ENCODE measurements at places on chromosomes 7 and 10.
A peak's percentile ranks its signal among the peaks of the same experiment; 100 is the strongest.

- DNase-seq = no peak
Observed at GRCh38 chr10:31687663-31688482, 240.8 kb downstream of the ARHGAP12 start.

DNA sequence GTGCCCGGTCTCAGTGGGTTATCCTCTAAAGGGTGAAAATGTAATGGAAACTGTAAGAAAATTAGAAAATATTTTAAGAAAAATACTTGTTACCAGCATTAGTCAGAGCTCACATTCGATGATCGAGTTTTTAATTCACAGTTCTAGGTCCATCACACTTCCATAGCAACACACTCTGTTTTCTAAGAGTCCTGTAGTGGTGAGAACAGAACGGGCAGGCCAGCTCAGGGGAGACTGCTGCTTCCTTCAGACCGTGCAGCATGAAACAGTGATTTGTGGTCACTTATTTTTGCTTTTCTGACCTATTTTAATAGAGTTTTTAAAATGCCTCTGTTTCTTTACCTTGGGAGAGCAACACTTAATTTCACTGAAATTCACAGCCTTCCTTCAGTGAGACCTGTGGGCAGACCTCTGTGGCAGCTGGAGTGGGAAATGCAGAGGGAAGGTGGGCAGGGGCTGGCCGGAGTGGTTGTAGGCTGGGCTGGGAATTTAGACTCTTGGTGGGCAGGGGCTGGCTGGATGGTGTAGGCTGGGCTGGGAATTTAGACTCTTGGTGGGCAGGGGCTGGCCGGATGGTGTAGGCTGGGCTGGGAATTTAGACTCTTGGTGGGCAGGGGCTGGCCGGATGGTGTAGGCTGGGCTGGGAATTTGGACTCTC is 1.5 kb downstream of the SUN1 start:
- DNase-seq = no peak

DNA sequence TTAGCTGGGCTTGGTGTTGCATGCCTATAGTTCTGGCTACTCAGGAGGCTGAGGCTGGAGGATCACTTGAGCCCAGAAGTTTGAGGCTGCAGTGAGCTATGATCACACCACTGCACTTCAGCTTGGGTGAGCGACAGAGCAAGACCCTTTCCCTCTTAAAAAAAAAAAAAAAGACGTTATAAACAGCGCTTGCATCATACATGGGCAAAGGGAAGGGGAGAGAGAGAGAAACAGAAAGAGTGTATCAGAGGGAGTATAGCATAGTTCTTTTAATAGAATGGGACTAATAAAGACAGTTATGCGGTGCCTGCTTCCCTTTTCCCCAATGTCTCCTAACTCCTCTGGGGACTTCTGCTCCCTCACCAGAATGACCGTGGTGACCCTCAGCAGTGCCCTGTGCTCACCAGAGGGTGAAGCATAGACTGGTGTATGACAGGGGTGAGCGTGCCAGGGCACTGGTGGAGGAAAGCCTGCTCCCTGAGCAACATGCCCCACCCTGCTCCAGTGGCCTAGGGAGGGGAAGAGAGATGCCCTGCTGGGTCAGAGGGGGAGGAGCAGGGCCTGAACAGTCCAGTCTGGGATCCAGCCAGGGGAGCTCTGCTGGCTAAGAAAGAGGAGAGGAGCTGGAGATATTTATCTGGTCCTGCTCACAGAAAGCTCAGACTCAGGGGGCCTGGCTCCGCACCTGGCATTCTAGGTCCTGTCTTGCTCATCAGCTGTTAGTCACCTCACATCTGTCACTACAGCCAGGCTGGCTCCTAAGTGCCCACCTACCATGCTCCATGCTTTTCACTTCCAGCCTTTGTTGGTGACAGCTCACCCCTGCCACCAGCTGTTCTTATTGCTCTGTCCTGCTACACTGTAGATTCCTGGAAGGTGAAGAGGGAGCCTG is 2.2 kb downstream of the PDZD7 start:
- no peak for DNase-seq

DNA sequence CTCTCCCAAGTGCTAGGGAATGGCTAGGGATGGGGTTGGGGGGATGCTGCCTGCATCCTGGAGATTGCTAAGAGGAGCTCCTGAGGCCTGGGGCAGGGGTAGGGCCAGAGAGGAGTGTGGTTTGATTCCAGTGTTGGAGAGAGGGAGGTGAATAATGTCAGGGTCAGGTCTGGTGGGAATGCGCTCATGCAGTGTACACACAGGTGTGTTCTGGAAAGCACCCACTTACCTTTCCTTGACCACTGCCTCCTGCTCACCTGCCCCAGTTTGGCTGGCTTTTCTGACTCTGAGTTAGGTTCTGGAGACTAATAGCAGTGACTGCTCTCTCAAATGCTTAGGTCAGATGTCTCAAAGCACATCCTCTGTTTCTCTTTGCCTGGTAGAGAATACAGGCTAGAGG is 135.4 kb upstream of the BMPER start:
- DNase-seq = no peak

GRCh38 chr7:111820621-111821020 is 258.3 kb upstream of the IMMP2L start:
- no peak for DNase-seq

DNA sequence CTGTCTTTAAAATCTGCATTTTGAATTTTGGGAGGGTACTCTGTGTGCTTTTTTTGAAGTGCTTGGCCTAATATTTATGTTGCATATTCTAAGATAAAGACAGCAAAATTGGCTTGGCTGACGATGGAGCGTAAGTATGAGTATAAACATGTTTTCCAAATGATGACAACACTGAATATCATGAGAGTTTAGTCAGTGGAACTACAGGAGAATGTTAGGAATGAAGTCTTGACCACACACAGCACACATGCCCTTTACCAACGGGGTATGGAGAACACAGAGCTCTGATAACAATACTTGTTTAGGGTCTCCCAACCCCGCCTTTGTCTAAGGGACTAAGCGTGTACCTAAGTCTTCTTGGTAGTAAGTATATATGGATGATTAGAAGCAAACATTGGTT is 253.9 kb upstream of the FZD8 start:
- no peak for DNase-seq

GRCh38 chr7:27239387-27240014 is 3.1 kb upstream of the EVX1 start:
- DNase-seq = no peak

- DNase-seq = no peak
Observed at GRCh38 chr7:148222721-148223120, 367.8 kb upstream of the C7orf33 start.

DNA sequence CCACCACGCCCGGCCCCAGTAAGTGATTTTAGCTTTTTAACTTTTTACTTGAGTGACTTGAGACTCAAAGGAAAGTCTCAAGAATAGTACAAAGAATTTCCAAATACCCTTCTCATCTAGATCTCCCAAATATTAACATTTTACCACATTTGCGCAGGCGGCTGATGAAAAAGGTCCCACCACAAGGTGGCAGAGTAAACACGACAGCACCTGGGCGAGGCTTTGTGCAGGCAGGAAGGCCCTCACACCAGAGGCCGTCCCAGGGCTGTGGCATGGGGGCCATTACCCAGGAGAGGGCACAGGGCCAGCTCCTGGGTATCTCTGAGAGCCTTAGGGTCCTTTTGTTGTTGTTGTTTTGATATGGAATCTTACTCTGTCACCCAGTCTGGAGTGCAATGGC is 50.0 kb upstream of the WIPI2 start:
- no peak for DNase-seq

DNA sequence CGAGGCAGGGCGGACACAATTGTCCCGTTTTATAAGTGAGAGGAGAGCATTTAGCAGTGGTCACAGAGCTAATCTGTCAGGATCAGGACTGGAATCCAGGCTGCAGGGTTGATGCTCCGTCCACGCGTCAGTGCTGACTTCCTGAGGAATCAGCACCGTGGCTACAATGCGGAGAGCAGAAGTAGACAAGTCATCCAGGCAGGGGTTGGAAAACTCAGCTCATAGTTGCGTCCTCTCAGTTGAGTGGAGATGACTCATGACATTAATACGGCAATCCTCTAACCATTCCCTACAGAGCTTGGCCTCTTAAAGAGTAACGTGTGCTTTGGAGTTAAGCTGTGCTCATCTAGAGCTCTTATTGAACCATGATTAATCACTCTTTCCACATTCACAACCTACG is 17.1 kb upstream of the HTR5A start:
- no peak for DNase-seq

DNA sequence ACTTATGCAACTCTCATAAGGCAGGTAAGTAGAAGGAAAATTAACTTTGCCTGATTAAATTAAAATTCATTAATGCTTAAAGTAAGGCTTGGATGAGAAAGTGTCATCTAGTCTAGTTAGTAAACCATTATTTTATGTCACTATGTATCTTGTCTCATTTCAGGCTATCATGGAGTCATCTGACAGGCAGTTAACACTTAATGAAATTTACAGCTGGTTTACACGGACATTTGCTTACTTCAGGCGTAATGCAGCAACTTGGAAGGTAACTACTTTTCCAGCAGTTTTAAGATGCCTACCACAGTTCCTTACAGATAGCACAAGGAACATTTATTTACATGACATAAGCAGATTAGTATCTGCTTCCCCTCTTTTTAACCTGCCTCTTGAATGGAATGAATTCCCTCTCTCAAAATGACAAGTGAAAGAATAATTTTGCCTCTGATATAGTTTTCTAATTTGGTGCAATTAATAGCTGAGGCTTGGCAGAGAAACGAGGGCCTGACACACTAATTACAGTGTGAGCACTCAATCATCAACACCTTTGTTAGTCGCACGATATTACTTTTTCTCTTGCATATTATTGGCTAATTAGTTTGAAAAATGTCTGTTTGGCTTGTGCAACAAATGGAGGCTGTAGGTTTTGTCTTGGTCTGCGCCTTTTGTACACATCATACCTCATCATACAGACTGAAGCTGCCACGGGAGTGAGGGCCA is 245.0 kb downstream of the FOXP2 start:
- no peak for DNase-seq

- no peak for DNase-seq
Observed at GRCh38 chr7:1238931-1239802, 6.5 kb downstream of the UNCX start.

DNA sequence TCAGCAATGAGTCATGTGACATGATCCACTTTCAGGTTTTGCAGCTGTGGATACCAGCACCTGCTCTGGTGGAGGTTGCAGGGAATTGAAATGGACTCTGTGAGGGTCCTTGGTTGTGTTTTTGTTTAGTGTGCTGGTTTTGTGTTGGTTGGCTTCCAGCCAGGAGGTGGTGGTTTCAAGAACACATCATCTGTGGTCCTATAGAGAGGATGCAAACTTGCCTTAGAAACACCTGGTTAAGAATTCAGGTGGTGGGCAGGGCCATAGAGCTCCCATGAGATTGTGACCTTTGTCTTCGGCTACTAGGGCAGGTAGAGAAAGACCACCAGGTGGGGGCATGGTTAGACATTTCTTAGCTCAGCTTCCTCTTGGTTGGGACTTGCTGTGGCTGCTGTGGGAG is 59.2 kb upstream of the CYP2C9 start:
- DNase-seq = no peak

DNA sequence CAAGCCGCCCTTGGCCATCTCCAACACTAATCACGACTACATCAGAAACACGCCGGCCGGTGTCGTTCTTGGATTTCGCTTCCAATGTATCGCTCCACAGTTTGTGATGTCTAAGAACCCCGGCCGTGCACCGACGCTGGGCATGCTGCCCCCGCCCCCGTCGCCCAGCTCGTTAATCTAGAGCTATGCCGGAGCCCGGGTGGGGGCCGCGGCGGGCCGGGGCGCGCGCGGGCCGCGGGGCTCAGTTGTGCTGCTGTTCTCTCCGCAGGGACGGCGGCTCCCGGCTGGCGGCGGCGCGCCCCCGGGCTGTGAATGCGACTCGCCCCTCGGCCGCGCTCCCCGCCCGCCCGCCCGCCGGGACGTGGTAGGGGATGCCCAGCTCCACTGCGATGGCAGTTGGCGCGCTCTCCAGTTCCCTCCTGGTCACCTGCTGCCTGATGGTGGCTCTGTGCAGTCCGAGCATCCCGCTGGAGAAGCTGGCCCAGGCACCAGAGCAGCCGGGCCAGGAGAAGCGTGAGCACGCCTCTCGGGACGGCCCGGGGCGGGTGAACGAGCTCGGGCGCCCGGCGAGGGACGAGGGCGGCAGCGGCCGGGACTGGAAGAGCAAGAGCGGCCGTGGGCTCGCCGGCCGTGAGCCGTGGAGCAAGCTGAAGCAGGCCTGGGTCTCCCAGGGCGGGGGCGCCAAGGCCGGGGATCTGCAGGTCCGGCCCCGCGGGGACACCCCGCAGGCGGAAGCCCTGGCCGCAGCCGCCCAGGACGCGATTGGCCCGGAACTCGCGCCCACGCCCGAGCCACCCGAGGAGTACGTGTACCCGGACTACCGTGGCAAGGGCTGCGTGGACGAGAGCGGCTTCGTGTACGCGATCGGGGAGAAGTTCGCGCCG is 1.9 kb downstream of the VWC2 start:
- DNase-seq = no peak

DNA sequence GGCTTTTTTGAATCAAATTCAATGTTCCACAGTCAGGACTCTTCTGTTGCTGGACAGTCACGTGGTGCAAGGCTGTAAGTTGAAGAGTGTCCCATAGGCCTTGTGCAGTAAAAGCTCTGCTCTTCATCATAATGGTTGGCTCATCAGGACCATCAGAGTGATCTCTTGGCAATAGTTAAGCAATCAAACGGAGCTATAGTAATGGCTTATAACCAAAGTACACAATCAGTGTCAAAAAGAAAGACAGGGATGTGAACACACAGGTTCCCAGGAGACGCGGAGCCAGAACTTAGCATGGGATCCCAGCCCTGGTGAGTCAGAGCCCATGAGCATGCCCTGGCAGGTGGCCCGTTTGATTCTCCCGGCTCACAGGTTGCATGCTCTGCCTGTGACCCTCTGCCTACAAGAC is 10.8 kb upstream of the GPNMB start:
- peak; percentile 78 for DNase-seq

GRCh38 chr7:51024867-51025266 is 242.2 kb upstream of the GRB10 start:
- DNase-seq = no peak

DNA sequence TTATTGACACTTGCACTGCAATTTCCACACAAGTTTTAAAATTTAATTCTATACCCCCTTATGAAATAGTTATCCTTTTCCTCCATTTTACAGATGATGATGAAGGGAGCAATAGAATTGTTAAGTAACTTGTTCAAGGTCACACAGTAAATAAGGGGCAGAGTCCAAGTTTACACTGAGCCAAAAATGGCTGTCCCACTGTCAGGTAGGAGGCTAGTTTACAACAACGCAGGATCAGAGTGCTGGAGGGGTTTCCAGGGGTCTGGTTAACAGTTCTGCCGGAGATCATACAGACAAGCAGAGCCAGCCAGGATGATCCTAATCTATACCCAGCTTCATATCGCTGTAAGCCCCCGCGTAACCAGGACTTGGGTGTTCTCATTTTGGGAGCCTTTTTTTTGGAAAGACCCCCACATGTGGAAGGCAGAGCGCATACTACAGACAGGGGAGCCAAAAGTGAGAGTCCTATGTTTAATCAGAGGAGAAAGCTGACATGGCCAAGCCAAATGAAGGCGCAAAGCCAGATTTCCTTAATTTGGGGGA is 524 bp upstream of the UNC5B start:
- no peak for DNase-seq

DNA sequence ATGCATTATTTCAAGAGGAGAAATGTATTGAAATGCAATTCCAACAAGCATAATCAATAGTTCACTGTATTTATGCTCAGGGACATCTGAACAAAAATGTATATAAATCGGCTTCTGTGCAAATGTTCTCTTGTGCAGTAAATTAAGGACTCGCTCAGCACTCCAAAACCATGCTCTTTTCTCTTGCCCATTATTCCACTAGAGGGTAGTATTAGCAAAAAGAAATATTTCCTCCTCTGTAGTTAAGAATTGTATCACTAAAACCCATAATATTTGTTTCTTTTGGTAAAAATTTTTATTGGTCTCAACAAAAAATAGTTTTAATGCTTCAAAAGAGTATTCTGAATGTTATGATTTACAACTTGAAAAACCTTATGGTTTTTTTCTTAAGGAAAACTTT is 803.1 kb downstream of the PCDH15 start:
- DNase-seq = no peak
